Muscle of leg (tissue), 16 donors: ENCODE measurements at places on chromosomes 11 and 22. TPM values are rescaled to one million over a fixed set of nuclear protein-coding genes. Genes with fewer than 3 reads are reported as not detected.

Gene PPFIBP2
- total RNA-seq: 45.4 TPM

Gene APLNR
- 43.2 TPM for total RNA-seq

Gene TTC38
- total RNA-seq: 23.0 TPM

Gene C22orf23
- 0.18 TPM for total RNA-seq

Gene COA4
- total RNA-seq: 89.1 TPM

Gene RAB39A
- 0.58 TPM for total RNA-seq

Gene CHKB
- total RNA-seq: 47.5 TPM

Gene SIPA1
- 27.7 TPM for total RNA-seq

Gene TSGA10IP
- 0.09 TPM for total RNA-seq

Gene NPAS4
- 0.27 TPM for total RNA-seq

Gene PRODH
- total RNA-seq: 7.1 TPM

Gene SLC5A1
- total RNA-seq: 0.58 TPM

Gene CD59
- 139 TPM for total RNA-seq

Gene MYO7A
- 3.8 TPM for total RNA-seq

Gene MPZL2
- 0.40 TPM for total RNA-seq

Gene PHOX2A
- total RNA-seq: not detected

Gene TEX54
- not detected for total RNA-seq

Gene RBFOX2
- total RNA-seq: 193 TPM

Gene NLRP14
- 0.04 TPM for total RNA-seq

Gene FXYD2
- total RNA-seq: 3.3 TPM

Gene NAA40
- total RNA-seq: 8.9 TPM

Gene SCGB1D2
- total RNA-seq: not detected

Gene XKR3
- not detected for total RNA-seq

Gene C11orf87
- 0.09 TPM for total RNA-seq

Gene NOL12
- total RNA-seq: 16.2 TPM

Gene HOATZ
- not detected for total RNA-seq

Gene RAG2
- total RNA-seq: 0.09 TPM

Gene MS4A12
- not detected for total RNA-seq

Gene APOA1
- total RNA-seq: 2.9 TPM

Gene SEC14L2
- total RNA-seq: 2.5 TPM

Gene NNMT
- total RNA-seq: 61.5 TPM

Gene C11orf91
- not detected for total RNA-seq

Gene CCDC15
- 4.0 TPM for total RNA-seq

Gene CCND1
- total RNA-seq: 52.3 TPM

Gene FGF19
- 0.44 TPM for total RNA-seq

Gene KCNJ4
- total RNA-seq: 0.27 TPM

Gene PRG2
- 1.0 TPM for total RNA-seq

Gene DNAJB7
- total RNA-seq: not detected

Gene AMPD3
- total RNA-seq: 3.4 TPM

Gene INS
- total RNA-seq: not detected

Gene CAVIN3
- total RNA-seq: 43.5 TPM

Gene CCDC157
- total RNA-seq: 0.89 TPM

Gene SLC29A2
- 10.1 TPM for total RNA-seq

Gene AGBL2
- 0.44 TPM for total RNA-seq

Gene SLC22A12
- total RNA-seq: not detected

Gene ZNF74
- total RNA-seq: 12.6 TPM

Gene MAP4K2
- 7.4 TPM for total RNA-seq

Gene ANO1
- total RNA-seq: 5.8 TPM
